ENCODE measurements at places on chromosomes 5 and 9.
A peak's percentile ranks its signal among the peaks of the same experiment; 100 is the strongest.

GRCh38 chr5:135695656-135696313 lies 117.0 kb upstream of the CXCL14 start:
- no peak for DNase-seq

DNA sequence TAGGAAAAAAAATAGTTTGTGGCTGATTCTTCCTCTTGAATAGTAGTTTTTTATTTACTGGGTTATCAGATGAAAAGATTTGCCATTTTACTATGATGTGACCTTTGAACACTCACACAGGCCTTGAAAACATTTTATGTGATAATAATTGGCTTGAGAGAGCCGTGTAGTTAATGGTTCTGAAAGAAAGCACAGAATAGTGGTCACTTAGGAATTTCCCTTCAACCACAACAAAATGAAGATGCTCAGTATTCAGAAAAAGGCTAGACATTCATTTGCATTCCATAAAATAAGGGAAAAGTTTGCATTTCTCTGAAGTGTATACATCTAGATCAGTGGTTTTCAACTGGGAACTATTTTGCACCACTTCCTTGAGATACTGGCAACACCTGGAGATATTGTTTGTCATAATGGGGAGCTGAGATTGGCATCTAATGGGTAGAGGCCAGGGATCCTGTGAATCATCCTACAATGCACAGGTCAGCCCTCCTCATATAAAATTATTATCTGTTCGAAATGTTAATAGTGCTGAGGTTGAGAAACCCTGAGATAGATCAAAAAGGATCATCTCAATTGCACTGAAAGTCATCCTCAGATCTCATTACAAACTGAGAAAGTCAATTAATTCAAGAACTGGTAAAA lies 446.4 kb upstream of the CCNG1 start:
- DNase-seq = no peak

GRCh38 chr9:89791754-89792153 lies 186.9 kb downstream of the GADD45G start:
- DNase-seq = no peak

DNA sequence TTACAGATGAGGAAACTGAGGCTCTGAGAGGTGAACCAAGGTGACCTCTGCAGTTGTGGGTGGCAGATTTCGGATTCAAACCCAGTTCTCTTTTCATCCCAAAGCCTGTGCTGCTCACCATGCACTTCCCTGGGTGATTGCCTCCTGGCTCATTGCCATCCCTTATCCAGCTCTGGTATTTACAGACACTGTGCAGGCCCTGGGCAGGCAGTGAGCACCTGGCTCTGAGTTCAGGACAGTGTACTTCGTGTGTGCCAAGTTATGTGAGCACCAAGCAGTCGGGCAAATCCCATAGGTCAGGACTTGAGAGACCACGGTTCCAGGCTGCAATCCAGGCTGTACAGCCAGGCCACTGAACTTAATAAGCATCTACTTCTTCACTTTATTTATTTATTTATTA lies 1.4 kb downstream of the LRSAM1 start:
- DNase-seq = peak; percentile 19

- DNase-seq = no peak
Observed at GRCh38 chr9:28004900-28005299, 431.6 kb upstream of the C9orf72 start.

- DNase-seq = no peak
Observed at GRCh38 chr5:92917044-92917443, 664.0 kb downstream of the NR2F1-AS1 start.

DNA sequence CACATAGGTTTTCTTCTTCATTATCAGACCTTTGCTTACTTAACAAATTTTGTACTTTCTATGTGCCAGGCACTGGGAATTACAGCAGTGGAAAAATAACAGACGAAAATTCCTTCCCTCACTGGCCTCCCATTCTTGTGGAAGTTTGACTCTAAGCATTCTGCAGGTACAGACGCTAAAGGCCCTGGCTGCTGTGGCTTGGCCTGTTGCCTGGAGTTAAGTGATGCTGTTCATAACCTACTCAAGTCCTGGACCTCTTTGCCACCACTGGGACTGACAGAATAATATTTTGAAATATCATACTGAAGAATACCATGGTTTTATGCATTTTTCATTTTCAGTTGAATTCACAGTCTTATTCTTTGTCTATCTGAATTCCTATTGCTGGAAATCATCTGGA lies 97.3 kb upstream of the SPATA31C2 start:
- DNase-seq = no peak

DNA sequence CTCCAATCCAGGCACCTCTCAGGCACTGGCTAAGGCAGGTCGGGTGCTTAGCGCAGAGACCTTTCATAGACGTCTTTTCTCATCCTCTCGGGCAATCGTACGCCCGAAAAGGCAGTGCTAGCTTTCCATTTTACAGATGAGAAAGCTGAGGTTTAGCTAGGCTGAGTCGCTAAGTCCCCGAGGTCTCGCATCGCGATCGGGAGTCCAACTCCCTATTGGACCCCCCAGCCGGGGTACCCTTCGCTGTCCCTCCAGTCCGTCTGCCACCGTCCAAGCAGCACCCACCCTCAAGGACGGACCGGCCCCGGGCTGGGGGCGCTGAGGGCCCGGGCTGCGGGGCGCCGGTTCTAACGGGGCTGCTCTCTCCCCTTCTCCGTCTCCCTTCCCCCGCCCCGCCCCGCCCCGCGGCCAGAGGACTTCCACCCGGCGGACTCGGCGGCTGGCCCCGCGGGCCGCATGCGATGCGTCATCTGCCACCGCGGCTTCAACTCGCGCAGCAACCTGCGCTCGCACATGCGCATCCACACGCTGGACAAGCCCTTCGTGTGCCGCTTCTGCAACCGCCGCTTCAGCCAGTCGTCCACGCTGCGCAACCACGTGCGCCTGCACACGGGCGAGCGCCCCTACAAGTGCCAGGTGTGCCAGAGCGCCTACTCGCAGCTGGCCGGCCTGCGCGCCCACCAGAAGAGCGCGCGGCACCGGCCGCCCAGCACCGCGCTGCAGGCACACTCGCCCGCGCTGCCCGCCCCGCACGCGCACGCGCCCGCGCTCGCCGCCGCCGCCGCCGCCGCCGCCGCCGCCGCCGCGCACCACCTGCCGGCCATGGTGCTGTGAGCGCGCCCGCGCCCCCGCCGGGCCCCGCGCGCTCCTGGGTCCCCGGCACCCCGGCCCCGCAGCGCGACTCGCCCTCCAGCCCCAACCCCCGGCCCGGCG lies 12.5 kb upstream of the EXOSC2 start:
- peak; percentile 59 for DNase-seq

GRCh38 chr9:88219601-88220000 lies 81.3 kb upstream of the SPATA31C2 start:
- DNase-seq = no peak

DNA sequence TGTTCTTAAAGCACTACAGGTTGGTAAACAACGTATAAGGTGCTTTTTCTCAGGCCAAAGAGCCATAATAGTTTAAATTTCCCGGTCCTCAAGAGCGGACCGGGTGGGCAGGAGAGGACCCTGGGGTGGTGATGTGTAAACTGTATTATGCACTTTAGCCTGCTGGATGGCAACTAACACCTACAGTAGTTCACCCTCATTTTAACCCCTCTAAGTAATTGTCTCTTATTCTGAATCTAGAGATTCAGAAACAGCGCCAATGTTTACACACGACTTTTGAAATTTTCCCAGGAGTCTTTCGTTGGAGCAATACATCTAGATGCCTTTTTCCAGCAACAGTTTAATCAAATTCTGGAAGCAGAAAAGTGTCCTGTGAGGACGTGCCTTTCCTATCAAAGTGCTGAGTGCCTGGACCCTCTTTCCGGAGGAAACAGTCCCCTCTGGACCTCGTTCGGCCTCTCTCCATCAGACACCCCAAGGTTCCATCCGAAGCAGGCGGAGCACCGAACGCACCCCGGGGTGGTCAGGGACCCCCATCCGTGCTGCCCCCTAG lies 676 bp upstream of the OCLN start:
- DNase-seq = no peak

GRCh38 chr9:109274884-109275730 lies 45.8 kb downstream of the EPB41L4B start:
- no peak for DNase-seq

DNA sequence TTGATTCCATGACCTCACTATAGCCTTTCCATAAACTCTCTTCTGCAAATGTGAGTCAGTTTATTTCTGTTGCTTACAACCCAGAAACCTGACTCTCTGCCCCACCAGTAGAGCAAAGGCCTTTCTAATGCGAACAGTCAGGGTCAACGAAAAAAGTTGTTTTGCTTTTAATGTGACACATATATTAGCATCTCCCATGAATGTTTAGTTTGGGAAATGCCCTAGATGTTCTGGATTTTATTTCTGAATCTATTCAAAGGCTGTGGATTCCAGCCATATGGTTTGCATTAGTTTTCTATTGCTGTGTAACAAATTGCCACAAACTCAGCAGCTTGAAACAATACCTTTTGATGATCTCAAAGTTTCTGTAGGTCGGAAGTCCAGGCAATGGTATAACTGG lies 193.5 kb downstream of the GNA14 start:
- no peak for DNase-seq

GRCh38 chr9:116149844-116150243 lies 3.7 kb upstream of the PAPPA start:
- DNase-seq = no peak

GRCh38 chr5:98927989-98928872 lies 576 bp downstream of the CHD1 start:
- DNase-seq = peak; percentile 57

DNA sequence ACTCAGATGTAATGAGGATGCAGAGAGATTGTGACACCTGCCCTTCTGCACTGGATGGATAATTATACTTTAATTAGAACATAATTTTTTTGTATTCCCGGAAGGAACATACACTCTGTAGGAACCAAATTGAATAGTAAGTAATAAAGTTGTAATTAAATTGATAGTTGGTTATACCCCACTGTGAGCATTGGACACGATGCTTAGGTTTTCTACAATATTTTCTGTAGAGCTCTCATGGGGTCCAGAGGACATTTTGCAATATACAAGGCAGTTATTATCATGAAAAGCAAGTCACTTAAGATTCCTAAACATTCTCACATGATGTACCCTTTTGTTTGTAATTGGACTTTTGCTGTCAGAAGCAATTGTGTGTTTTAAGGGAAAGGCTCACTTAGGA lies 63.4 kb downstream of the DIRAS2 start:
- DNase-seq = no peak
